ENCODE measurements at places on chromosomes 12 and 14.

DNA sequence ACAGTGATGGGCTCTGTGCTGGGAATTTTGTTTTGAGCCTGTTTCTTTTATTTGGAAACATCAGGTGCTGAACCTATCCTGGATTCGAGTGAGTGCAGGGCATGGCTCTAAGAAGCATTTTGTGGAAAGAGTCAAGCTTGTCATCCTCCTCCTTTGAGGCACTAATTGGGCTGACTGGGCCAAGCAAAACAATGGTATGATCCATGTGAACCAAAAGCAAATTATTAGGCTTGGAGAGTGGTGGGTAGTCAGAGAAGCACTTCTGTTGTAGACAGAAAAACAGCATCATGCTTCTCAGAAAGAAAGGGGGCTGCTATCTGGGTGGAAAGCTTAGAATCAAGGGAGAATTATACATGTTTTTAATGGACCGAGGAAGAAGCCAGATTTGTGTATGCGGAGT, 481.6 kb downstream of the DIO2 start:
- no peak for DNase-seq

- DNase-seq, result peak; percentile 30
These were observed 114.6 kb downstream of the PPFIA2 start for GRCh38 chr12:81644503-81644902.

DNA sequence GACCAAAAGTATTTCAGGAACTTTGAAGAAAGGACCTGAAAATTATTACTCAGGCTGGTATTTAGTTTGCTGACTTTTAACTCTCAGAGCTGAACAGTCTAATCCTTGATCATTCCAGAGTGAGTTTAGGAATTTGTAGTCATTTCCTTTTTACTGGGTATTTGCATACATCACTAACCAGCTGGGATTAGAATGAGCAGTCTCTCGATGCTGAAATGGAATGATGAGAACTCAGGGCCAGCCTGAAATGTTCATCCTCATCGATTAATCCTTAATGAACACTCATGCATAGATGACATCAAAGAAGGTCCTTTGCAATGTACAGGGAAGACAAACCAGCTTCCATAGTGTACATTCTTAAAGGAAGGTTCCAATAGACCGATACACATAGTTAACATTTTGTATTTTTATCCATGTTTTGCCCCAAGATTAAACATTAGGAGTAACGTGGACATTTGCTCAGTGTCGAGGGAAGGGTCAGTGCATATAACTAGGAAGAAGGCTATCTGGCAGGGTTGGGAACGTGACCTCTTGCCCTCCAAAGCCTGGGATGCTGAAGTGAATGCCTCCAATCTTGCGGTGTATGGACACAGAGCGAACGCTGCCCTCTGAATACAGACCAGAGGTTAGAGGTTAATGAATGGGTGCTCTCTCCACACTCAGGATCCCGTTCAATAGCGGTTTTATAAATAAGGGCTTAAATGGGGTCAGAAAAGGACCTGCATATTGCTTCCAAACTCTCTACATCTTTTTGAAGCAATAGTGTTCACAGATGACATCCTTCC, 14.5 kb downstream of the FBXL14 start:
- peak; percentile 59 for DNase-seq

- DNase-seq, result no peak
These were observed 1288.4 kb downstream of the AACS start for GRCh38 chr12:126353604-126354003.

GRCh38 chr14:88682495-88683114, 110.1 kb downstream of the EML5 start:
- no peak for DNase-seq

- DNase-seq, result no peak
These were observed 56.1 kb upstream of the PKP2 start for GRCh38 chr12:32952681-32953080.

DNA sequence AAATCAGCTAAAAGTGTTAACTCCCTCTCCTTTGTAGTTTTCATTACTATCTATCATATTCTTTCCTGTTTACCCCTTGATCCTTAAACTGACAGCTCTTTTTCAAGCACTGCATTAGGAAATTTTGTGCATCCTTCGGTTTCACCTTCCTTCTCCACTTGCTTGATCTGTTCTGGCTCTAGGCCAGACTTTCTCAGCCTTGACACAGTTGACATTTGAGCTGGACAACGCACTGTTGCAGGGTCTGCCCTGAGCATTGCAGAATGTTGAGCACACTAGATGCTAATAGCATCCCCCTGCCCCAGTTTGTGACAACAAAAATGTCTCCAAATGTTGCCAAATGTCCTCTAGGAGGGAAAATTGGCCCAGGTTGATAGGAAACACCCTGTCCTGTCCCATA, 75.4 kb upstream of the KCNJ8 start:
- no peak for DNase-seq

DNA sequence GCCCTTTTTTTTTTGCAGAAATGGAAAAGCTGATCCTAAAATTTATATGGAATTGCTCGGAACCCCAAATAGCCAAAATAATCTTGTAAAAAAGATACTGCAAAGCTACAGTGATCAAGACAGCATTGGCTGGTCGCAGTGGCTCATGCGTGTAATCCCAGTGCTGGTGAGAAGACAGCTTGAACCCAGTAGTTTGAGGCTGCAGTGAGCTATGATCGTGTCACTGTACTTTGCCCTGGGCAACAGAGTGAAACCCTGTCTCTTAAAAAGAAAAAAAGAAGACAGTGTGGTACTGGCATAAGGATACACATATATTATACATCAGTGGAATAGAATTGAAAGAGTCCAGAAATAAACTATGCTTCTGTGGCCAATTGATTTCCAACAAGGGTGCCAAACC, 5.4 kb downstream of the ITGB7 start:
- DNase-seq, result no peak

- peak; percentile 46 for DNase-seq
These were observed 39.7 kb downstream of the FMNL3 start for GRCh38 chr12:49667325-49668090.

DNA sequence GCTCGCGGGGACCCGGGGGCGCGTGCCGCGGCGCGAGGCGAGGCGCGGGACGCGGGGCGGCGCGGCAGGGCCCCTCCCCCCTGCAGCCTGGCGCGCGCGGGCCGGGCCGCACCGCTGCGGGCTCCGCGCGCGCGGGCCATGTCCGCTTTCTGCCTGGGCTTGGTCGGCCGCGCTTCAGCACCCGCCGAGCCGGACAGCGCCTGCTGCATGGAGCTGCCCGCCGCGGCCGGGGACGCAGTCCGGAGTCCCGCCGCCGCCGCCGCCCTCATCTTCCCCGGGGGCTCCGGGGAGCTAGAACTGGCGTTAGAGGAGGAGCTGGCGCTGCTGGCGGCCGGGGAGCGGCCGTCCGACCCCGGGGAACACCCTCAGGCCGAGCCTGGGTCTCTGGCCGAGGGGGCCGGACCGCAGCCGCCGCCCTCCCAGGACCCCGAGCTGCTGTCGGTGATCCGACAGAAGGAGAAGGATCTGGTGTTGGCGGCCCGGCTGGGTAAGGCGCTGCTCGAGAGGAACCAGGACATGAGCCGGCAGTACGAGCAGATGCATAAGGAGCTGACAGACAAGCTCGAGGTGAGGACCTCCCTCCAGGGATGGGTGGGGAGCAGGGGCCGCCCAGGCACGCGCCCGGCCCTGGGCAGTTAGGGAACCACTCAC, 820 bp downstream of the BICDL1 start:
- peak; percentile 93 for DNase-seq

DNA sequence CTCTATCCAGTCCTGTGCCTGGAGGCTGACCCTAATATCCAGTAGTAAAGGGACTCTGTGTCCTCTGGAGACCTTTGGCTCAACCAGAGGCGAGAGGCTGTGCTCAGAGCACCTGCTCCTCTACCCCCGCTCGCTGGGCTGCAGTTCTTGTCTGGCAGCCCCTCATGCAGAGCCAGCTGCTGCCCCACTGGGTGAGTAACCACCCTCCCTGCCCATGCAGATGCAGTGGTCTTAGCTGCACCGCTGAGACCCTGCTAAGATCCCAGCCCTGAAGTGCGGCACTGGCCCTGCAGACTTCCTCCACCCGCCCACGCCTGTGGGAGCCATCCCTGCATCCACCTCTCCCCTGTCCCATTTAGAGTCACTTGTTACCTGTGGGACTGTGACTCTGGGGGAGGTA, 347.5 kb upstream of the SFSWAP start:
- no peak for DNase-seq

DNA sequence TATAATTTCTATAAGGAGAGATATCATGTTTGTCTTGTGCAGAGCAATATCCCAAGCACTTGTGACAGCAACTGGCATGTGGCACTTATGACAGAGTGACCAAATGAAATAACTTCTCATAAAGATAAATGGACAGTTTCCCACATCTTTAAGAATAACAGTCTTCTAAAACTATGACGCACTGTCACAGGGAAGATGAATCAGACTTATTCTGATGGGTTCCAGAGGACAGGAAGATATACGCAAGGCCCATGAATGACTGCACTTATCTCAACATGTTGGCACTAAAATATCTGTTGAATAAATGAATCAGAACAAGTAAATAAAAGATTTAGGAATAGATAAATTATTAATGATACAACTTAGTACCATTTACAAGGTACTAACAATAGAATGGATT, 465.8 kb upstream of the SYT1 start:
- no peak for DNase-seq

- peak; percentile 87 for DNase-seq
These were observed 8.4 kb upstream of the INF2 start for GRCh38 chr14:104680806-104681688.

GRCh38 chr12:131863711-131864396, 30.6 kb upstream of the ULK1 start:
- DNase-seq, result no peak

DNA sequence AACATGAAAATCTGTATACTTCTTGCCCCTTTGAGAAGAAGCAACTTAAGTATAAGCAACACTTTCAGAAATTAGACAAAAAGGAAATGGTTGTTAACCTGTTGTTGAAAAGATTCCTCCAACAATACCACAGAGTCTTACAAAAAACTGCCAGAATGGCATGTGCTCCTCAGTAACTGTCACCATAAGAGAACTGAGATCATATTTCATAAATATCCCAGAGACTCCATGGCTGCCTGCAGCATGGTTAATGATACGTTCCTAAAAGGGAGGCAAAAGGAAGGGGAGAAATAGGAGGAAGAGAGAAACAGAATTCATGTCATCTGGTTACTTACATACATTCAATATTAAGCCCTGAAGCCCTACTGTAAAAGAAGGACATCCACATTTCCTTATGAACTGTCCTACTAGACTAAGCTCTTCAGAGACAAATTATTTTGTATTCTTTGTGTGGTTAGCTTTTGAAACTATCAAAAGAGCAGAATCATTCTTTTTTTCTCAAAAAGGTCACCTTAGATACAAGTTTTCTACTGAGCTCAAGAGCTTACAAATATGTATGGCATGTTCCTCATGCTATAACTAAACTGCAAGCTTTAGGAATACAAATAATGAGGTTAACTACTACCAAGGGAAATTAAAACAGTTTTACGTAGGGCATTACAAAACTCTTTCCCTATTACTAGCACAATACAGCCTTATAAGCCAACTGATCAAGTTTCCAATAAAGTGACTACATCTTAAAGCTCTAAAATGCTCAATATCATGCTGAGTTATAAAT, 37.8 kb downstream of the ERGIC2 start:
- DNase-seq, result no peak

- DNase-seq, result peak; percentile 35
These were observed 379.3 kb downstream of the NAV3 start for GRCh38 chr12:78209846-78210505.

- no peak for DNase-seq
These were observed 119.6 kb downstream of the SLC8A3 start for GRCh38 chr14:70069186-70069585.

DNA sequence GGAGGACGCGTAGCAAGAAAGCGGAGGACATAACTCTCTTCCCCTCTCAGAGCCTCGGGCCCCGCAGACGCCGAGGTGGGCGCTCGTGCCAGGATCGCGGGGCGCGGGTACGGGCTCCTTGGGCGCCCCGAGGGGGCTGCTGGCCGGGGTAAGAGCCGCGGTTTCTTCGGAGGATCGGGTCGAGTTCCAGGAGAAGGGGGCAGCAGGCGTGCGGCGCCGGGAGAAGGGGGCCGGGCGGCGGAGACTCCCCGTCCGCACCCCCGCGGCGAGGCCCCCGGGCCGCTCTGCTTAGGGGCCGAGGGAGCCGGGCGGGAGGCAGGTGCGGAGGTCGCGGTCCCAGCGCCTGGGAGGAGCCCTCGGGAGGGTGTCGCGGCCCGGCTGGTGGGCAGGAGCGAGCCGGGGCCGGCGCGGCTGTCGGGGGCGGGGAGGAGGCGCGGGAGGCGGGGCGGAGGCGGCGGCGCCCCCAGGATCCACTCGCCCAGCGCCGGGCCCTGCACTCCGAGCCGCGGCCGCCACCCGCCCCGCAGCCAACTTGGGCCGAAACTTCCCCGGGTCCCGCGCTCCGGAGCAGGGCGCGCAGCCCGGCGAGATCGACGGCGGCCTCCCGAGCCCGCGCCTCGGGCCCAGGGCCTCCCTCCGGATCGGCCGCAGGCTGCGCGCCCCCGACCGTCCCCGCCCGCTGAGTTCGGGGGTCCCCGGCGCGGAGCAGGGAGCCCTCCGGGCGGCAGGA, 64.4 kb downstream of the FBXL14 start:
- DNase-seq, result peak; percentile 90

GRCh38 chr12:68042212-68042699, 53.0 kb downstream of the IFNG-AS1 start:
- DNase-seq, result no peak

DNA sequence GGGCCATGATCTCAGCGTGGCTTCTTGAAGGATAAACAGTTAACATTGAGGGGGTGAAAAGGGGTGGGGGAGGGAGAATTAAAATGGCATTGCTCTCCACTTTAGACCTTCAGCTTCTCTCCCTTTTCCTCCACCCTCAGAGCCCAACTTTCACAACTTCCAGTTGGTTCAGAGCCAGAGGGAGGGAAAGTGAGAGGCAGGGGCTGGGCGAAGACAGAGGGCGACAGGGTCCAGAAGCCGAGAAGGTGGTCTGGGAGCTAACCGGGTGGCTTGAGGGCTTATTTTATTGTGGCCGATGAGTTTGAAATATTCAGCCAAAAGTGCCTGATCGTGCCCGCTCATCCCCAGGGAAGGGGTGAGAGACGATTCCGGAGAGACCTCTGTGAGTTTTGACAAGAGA, 4.1 kb downstream of the BMP4 start:
- no peak for DNase-seq

- DNase-seq, result no peak
These were observed 624.8 kb upstream of the NOVA1 start for GRCh38 chr14:27222671-27223070.

DNA sequence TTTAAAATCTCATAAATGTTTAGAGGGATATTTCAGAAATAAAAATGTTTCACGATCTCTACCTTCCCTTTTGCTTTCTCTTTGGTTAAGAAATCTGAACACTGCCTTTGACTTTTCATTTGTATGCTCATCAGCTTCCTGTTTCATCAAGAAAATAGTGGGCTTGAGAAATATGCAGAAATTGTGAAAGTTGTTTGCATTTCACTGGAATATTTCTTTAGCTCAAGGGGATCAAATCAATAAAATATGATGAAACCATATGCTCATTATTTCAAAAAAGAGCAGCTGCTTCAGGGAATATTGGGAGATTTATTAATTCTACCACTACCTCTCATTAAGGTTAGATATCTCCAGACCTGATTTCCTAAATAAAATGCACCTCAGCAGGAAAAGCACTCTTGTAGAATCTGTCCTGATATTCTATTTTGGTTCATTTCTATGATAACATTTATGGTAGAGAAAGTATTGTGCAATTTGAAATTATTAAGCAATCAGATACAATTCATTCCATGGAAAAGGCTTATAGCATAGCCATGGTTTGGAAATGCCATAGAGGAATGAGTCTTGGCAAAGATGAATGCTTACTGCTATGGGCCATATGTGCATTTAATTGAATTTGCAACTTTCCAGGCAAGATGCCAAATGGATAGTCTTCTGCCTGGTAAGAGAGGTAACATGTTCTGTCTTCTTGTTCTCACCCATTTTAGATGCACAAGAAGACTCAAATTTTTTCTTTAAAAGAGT, 212.6 kb upstream of the SLC16A7 start:
- peak; percentile 40 for DNase-seq
